ENCODE measurements at places on chromosomes 5 and 9.
A peak's percentile ranks its signal among the peaks of the same experiment; 100 is the strongest.

- DNase-seq = no peak
These were observed 124.3 kb upstream of the SLC24A2 start for GRCh38 chr9:19913151-19913550.

DNA sequence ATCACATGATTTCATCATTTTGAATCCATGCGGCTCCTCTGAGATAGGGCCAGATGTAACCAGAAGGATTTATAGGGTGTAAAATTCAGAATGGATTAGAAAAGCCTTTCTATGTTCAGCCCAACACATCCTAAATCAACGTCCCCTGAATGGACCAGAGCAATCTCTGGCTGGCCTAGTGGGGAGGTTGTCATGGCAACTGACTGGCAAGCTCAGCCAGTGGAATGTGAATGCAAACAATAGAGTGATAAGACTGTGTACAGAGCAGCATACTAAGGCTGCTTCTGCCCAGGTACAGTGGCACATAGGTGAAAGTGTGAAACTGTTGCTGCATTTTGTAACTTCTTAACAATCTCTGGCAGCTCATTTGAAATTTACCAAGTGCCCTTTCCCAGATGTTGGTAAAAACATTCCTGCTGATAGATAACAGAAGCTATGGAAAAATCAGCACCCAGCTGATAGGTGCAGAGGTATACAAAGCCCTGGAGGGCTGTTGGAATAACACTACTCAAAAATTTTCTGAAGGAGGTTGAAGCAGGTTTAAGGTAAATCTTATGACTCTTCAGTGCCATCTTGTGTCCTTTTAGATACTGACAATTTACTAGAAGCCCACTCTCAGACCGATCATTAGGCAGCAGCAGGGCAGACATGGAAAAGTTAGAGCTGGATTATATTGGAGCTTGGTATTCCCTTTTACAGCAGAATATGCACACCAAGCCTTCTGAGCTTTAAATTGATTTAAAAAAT, 267.2 kb downstream of the RAB3C start:
- no peak for DNase-seq

- peak; percentile 36 for DNase-seq
These were observed 17.1 kb downstream of the KCTD16 start for GRCh38 chr5:144187699-144188294.

GRCh38 chr9:128434340-128434739, 13.7 kb downstream of the CERCAM start:
- no peak for DNase-seq

GRCh38 chr9:36078051-36078450, 41.3 kb downstream of the RECK start:
- DNase-seq = no peak
